ENCODE measurements at places on chromosomes 6 and 20.

DNA sequence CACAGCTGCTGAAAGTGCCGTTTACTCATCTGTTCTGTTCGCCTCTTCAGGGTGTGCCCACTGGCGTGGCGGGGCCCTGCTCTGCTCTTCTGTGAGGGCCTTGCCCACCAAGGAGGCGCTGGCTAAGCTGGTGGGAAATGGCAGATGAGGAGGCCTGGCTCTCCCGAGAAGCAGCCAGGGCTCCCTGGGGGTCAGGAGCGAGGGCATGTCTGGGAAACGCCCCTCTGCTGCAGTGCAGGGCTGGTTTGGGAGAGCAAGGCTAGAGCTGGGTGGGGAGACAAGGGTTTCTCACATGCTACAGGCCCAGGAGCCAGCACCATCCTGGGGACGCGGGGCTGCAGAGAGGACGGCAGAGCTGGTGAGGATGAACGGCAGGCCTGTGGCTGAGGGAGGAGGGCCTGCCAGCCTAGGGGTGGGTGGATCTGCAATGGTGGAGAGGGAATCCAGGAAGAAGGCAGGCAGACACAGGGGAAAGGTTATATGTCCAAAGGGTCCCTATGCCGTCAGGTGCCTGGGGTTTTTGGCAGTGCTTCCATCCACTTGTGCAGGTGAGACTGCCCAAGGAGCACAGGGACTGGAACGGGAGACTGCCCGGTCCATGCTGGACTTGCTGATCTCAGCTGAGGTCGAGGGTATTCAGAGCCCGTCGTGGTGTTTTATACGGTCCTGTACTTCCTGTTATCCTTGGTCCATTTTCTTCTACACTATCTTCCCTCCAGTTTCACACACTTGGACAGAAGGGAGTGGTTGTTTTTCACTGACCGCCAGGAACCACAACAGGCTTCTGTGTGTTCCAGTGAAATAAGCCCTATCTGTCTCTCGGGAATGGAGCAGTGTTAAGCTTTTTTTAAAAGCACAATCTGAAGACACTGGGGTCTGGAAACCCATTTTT is 119.2 kb downstream of the SYCP2 start:
- DNase-seq: no peak

GRCh38 chr20:14406495-14406894 is 69.1 kb upstream of the FLRT3 start:
- DNase-seq: no peak

DNA sequence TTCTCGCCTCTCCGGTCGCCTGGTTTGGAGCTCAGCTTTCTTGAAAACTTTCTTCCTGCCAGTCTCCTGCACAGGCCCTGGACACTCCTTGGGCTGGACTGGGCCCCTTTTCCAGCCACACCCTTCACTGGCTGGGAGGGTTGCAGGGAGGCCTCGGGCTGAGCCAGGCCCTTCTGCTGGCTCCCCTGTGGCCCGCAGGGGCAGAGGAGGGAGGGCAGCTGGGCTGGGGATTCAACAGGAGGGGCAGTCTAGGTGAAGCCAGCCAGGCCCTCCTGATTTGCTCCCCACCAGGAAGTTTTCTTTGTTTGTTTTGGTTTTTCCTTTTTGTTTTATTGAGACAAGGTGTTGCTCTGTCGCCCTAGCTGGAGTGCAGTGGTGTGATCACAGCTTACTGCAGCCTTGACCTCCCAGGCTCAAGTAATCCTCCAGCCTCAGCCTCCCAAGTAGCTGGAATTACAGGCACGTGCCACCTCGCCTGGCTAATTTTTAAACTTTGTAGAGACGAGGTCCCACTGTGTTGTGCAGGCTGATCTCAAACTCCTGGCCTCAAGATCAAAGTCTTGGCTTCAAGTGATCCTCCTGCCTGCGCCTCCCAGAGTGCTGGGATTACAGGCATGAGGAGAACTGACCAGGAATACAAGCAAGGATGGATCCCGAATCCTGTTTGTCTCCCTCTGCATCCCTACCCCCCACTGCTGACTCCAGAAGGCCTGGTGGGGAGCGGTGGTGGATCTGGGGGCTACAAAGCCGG is 23.5 kb upstream of the CDH22 start:
- no peak for DNase-seq

- no peak for DNase-seq
These were observed 32.8 kb downstream of the HTR1B start for GRCh38 chr6:77430504-77430903.

DNA sequence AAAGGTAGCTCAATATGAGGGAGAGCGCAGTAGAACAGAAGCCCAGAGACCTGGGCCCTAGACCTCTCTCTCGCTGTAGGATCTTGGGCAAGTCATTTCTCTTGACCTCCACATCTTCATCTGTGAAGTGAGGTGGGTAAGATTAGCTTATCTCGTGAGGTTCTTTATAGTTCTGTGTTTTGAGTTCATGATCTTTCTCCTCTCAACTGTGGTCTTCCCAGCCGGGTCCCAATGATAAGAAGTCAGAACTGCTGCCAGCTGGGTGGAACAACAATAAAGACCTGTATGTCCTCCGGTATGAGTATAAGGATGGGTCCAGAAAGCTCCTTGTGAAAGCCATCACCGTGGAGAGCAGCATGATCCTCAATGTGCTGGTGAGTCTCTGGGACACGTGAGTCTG is 6.9 kb downstream of the PSMF1 start:
- DNase-seq: no peak

GRCh38 chr6:11911538-11911937 is 100.6 kb upstream of the HIVEP1 start:
- no peak for DNase-seq

DNA sequence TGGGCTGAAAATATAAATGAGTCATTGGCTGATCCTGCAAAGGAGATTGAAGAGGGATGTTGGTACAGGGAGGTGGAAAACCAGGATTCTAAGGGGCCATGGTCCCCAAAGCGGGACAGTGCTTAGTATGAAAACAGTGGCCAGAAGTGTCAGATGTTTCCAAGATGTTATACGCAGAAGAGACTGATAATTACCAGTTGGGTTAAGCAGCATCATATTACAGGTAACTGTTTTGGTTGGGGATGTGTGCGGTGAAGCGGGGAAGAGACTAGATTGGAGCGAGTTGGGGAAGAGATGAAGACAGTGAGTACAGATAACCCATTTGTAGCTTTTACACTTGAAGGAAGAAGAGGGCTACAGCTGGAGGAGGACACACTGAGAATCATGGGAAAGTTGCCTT is 80.8 kb downstream of the PLEKHG1 start:
- DNase-seq: no peak

DNA sequence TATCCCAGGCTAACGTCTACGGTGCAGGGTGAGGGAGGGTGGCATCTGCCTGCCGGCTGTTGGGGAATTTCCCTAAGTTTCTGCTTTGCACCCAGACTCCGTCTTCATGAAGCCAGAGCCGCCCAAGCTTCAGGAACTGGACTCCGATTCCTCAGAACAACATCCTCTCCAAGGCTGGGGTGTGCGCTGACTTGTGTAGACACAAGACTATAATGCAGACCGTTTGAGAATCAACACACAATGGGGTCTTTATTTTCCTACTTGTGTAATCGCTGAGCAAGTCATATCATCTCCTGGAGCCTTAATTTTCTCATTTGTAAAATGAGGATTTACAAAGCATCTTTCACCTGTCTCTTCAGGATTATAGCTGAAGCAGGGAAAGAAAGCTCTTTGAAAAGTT is 160.5 kb upstream of the AGPAT4 start:
- DNase-seq: no peak

DNA sequence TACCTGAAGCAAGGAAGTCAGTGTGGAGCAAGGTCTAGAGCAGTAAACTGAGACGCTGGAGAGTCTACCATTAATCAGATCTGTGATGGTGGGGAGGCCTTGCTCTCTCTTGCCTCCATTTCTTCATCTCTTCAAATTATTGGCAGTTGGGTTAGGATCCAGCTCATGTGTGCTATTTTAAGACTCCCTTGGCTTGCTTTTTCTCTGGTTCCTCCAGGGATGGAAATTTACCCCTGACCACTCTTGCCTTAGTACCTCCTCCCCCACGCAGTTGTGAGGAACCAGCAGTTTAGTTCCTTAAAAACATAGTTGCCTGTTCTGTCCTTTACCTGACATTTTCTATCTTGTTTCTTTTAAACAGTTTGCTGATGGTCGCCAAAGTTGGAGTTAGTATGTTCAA is 7.4 kb downstream of the TMEM14C start:
- DNase-seq: no peak

DNA sequence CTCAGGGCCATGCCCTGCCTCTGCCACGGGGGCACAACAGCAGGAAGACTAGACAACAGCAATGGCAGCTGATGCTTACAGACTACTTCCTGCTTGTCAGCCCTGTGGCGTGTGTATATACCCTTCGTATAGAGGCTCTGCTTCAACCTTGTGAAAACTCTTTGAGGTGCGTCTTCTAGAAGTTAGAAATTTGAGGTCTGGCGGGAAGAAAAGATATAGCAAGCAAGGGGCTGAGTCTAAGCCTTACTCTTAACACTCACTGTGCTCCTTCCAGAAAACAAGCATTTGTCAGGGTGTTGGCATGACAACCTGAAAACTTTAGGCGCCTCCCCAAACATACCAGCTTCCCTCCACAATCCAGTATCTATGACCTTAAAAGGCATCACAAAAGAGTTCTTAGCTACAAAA is 33.3 kb downstream of the JPH2 start:
- no peak for DNase-seq

DNA sequence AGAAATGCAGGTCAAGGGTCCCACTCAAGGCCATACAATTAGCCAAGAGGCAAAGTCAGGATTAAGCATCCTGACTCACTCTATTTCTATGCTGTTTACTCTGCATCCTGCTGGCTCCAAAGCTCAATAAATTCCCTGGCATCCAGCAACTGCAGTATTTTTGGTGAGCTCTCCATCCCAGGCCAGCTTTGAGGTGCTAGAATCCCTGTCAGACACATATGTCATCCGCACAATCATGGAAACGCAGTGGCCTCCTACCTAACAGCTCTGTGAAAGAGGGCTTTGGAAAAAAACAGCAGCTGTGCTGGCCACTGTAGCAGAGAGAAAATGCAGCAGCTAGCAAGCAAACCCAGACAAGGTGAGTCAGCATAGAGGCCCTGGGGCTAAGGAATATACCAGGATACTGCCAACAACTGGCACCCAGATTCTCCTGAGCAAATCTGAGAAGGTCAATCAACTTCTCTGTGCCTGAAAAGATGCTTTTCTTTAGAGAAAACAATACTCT is 58.4 kb downstream of the ANKEF1 start:
- no peak for DNase-seq

DNA sequence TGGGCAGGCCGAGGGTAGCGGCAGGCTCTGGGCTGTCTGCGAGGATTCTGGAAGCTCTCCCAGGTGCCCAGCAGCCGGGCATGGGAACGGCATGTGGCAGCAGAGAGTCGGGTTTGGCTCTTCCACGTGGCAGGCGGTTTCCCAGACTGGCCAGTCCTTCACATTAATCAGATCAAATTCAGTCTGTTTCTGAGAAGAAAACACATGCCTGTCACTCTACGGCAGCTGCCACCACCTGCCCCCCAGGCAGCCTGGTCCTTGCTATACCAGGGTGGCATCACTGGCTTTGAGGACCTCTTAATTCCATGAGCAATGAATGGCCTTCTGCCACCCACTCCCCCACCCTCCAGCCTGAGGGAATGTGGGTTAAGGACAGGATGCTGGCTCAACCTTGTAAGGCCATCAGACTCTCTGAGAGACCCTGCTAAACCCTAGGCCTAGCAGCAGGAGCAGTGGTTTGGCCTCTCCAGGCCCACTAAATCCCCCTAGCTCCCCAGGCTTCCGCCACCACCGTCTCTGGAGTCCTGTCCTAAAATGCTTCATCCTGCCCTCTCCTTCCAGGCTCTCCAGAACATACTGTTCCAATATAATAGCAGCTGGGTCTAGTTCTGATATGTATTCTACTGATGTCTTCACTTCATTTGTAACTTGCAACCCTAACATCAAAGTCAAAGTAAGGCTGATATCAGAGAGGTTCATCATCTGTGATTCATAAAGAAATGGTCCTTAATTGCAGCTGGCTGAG is 47.8 kb downstream of the PLCG1 start:
- DNase-seq: no peak

- no peak for DNase-seq
These were observed 80.9 kb upstream of the PLN start for GRCh38 chr6:118467181-118467580.

Data from stimulated activated CD4-positive, alpha-beta T cell treated with anti-CD3 and anti-CD28 coated beads, Interleukin-15, amount 100 ng/mL, for 1 hour (primary cell).